ENCODE measurements at places on chromosomes 4 and X. TPM values are rescaled to one million over a fixed set of nuclear protein-coding genes. Genes with fewer than 3 reads are reported as not detected.

Gene KIAA1210
- total RNA-seq: 286 TPM

DNA sequence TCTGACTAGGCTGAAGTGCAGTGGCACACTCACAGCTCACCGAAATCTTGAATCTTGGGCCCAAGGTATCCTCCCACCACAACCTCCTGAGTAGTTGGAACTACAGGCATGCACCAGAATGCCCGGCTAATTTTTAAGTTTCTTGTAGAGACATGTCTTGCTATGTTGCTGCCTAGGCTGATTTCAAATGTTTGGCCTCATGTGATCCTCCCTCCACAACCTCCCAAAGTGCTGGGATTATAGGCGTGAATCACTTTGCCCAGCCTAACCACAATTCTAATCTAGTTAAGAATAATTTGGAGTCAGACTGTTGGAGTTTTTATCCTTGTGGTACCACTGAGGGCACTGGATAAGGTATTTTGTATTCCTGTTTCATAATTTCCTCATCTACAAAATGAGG is 317.5 kb upstream of the AGA start:
- H3K4me1 ChIP-seq: no peaks in the 10 kb centered on the region
- H3K36me3 ChIP-seq: no peaks in the 10 kb centered on the region
- no peak for DNase-seq
- H3K27me3 ChIP-seq: no peaks in the 10 kb centered on the region
- H3K4me3 ChIP-seq: no peak overlapping the region
- H3K27ac ChIP-seq: no peak overlapping the region

Gene POLN
- total RNA-seq: 23.7 TPM

GRCh38 chr4:152843481-152844090 is 63.8 kb downstream of the ARFIP1 start:
- no peak overlapping the region for H3K4me3 ChIP-seq
- no peaks in the 10 kb centered on the region for H3K27me3 ChIP-seq
- H3K4me1 ChIP-seq: no peaks in the 10 kb centered on the region
- no peak overlapping the region for H3K27ac ChIP-seq
- DNase-seq: no peak

DNA sequence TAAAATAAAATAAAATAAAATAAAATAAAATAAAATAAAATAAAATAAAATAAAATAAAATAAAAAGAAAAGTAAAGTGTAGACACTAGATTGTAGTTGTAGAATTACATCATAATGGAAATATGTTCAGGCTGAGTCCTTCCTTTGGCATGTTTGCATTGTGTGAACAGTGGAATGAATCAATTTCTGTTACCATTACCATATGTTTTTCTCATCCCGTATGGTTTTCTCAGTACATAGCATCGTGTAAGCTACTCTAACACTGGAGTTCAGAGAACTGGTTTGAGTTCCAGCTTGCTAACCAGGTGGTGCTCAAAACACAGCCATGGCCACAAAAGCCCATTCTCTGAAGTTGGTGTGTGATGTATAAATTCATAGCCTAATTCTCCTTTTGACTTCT is 45.9 kb downstream of the USP11 start:
- H3K27ac ChIP-seq: no peak overlapping the region
- H3K27me3 ChIP-seq: no peaks in the 10 kb centered on the region
- H3K36me3 ChIP-seq: no peaks in the 10 kb centered on the region
- no peak overlapping the region for H3K4me3 ChIP-seq
- no peaks in the 10 kb centered on the region for H3K4me1 ChIP-seq

Gene BEX5
- 20.7 TPM for total RNA-seq

DNA sequence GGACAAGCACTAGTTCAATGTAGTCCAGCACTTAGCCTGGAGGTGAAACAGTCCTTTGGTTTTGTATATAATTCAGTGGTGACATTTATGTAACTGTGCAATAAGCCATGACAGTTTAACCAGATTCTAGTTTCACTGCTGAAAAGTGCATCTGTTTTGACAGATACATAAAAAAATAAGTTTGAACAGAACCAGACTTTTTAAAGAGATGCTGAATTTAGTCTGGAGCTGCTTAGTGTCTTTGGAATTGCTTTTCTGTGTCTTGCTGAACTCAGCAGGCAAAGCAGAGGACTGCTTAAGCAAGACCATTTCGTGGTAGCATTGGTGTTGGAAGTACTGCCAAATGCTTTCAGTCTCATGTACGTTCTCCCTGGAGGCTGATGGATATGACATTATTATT is 393.5 kb downstream of the MAPK10 start:
- H3K27me3 ChIP-seq: no peaks in the 10 kb centered on the region
- H3K36me3 ChIP-seq: no peaks in the 10 kb centered on the region
- no peak overlapping the region for H3K27ac ChIP-seq
- H3K4me3 ChIP-seq: no peak overlapping the region

Gene RNF128
- total RNA-seq: 1.4 TPM

Gene SPATA4
- 88.7 TPM for total RNA-seq

DNA sequence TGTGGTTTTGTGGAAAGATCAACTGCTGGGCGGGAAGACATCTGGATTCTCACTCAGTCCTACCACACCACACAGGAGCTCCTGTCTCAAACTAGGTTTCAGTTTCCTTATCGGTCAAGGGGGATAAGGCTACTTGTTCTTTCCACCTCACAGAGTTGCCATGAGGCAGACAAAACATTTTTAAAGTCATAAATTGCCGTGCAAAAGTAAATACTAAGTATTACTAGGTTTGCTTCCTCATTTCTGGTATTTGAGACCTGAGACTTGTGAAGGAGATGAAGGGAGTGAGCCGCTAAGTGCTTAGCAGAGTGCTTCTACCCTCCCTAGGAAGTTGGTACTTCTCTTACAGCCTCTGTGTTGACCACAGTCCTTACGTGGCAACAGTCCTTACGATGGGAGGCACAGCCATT is 1.5 kb downstream of the LAP3 start:
- H3K27me3 ChIP-seq: no peaks in the 10 kb centered on the region
- peak overlapping the region; percentile 93 for H3K27ac ChIP-seq
- peak overlapping the region; percentile 82 for H3K4me3 ChIP-seq
- H3K36me3 ChIP-seq: no peaks in the 10 kb centered on the region

DNA sequence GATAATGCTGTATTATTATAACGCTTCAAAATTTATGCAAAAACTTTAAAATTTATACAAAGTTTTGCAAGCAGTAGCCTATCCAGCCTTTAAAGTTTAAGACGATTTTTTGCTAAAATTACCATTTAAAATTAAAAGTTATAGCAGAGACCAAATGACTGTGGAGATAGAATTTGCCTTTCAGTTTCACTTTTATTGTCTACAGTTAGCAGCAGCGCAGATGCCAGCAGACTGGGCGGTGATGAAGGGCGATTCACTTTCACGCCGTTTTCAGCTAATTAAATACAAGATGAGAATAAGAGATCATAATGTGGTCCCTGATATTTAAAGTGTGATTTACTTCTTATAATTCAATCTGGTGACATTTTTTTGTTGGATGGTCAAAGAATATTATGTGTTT is 1381.5 kb upstream of the ADGRL3 start:
- H3K4me3 ChIP-seq: no peak overlapping the region
- no peaks in the 10 kb centered on the region for H3K4me1 ChIP-seq
- no peaks in the 10 kb centered on the region for H3K27me3 ChIP-seq
- no peak for DNase-seq

Gene COX7B
- total RNA-seq: 124 TPM

GRCh38 chrX:72307646-72308051 is 1.9 kb upstream of the CITED1 start:
- no peaks in the 10 kb centered on the region for H3K36me3 ChIP-seq
- no peaks in the 10 kb centered on the region for H3K4me1 ChIP-seq
- H3K27me3 ChIP-seq: no peaks in the 10 kb centered on the region
- peak overlapping the region; percentile 62 for H3K4me3 ChIP-seq

DNA sequence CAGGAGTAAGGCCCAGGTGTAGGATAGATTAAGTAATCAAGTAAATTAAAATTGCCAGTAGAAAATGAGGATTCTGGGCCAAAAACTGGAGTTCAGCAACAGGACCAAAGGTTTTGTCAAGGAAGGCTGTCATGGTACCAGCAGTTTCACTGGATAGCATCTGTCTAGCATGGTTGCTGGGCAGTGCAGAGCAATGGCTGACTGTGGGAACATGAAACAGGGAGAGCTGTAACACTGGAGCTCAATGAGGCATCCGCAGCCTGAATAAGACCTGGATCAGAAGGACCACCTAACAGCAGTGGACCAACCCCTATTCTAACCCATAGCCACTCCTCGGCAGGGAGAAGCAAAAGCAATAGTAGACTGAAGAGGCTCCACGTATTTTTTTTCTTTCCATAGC is 132.4 kb downstream of the ATOH1 start:
- H3K27me3 ChIP-seq: no peaks in the 10 kb centered on the region
- no peak overlapping the region for H3K27ac ChIP-seq
- DNase-seq: no peak
- no peak overlapping the region for H3K4me3 ChIP-seq
- H3K36me3 ChIP-seq: no peaks in the 10 kb centered on the region
- H3K4me1 ChIP-seq: no peaks in the 10 kb centered on the region

- peaks cover 11% of the 10 kb centered on the region for H3K4me1 ChIP-seq
- DNase-seq: peak; percentile 33
- no peaks in the 10 kb centered on the region for H3K36me3 ChIP-seq
- H3K4me3 ChIP-seq: peak overlapping the region; percentile 99
Measured at GRCh38 chr4:70687392-70687791, 940 bp upstream of the UTP3 start.

Data from testis (tissue), 5 donors.